ENCODE measurements at places on chromosomes 2 and 18.

GRCh38 chr2:76169276-76170008, 458.7 kb upstream of the GCFC2 start:
- DNase-seq, result no peak

DNA sequence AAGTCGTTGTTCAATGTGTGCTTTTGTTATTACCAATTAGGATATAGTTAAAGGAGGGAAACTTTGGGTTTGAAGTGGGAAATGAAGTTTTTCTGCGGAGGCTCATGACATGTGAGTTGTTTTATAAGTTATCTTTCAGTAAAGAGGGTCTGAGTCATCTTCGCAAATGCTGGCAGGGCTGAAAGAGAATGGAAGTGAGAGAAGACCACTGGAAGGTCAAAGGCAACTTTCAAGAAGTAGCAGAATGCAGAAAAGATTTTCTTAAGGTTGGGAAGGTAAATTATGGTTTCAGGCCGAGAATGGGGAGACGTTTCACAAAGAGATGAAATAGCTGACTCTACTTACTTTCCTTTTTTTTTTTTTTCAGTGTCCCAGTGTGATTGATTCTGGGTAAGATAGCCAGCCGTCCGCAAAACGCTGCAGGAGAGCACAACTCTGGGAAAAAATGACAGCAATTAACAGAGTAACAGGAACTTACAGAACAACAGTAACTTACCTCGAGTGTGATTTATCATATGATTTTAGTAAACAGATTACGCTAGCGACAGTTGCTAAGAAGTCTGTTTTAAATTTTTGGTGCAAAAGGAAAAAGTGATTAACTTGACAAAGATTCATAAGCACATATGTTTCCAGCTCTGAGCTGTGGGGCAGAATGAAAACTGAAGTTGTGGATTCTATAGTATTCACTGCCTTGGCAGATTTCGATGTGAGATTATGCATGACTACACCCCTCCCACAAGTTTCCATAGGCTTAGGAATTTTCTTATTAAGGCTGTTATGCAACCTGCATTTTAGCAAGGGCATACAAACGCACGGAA, 46.8 kb upstream of the ACTR3 start:
- DNase-seq, result no peak

DNA sequence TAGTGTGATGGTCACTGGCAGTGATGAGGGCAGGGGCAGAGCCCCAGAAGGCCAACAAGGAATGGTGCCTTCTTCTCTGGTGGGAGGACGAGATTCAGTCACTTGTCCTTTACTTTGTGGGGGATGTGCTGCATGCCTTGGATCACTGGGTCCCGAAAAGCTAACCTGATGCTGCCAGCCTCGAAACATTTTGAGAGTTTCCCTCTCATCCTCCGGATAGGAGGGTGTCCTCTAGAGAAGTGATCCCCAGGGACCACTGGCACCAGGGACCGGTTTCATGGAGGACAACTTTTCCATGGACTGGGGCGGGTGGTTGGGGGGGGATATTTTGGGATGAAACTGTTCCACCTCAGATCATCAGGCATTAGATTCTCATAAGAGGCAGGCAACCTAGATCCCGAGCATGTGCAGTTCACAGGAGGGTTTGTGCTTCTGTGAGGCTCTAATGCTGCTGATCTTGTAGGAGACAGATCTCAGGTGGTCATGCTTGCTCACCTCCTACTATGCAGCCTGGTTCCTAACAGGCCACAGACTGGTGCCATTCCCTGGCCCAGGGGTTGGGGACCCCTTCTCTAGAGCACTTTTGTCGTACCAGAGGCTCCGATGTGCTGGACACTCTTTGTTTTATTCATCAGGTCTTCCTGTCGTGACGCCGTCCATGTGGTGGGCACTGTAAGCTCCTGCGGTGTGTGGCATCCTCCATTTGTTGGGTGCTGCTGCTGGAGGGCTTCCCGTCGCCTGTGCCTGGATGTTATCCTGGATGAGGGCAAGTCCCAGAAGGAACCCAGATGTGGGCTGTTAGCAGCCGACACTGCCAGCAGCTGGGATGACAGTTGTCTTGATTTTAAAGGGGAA, 68.5 kb upstream of the HDAC4 start:
- DNase-seq, result no peak

GRCh38 chr2:180978903-180979748, 1.3 kb upstream of the UBE2E3 start:
- no peak for DNase-seq

- no peak for DNase-seq
Measured at GRCh38 chr2:179764710-179765109, 96.7 kb downstream of the ZNF385B start.

DNA sequence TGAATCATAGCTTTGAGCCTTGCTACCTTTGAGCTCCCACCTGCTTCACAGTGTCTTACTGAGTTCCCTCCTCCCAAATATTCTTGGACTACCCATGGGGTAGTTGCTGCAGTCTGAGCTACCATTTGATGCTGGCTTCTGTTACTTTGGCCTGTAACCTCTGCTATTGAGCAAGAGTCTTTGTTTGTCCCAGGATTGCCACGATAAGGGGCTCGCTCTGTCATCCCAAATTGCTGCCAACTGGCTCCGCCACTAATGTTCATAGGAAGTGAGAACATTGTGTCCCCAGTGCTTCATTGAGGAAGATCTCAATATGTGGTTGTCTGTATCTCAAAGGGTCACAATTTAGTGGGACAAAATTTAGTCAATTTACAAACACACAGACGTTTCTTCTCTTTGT, 103.8 kb downstream of the TRIM43 start:
- no peak for DNase-seq

- no peak for DNase-seq
Measured at GRCh38 chr2:179900655-179901054, 39.2 kb upstream of the ZNF385B start.

GRCh38 chr18:58943896-58944295, 79.2 kb downstream of the ZNF532 start:
- no peak for DNase-seq

DNA sequence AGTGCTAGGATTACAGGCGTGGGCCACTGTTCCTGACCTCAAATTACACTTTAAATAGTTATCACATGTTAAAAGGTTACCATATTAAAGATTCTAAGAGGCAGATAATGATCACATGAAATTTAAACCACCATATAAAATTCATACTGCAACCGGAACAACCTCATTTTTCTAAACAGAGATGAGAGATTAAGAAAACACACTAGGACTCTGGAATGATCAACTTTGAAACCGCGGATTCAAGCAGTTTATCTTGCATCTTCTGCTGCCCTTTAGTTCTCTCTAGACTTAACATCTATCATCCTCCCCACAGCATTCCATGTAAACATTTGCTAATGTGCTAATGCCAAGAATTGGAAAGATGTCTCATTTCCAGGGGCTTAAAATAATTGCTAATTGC, 115.8 kb downstream of the PIGN start:
- DNase-seq, result no peak

DNA sequence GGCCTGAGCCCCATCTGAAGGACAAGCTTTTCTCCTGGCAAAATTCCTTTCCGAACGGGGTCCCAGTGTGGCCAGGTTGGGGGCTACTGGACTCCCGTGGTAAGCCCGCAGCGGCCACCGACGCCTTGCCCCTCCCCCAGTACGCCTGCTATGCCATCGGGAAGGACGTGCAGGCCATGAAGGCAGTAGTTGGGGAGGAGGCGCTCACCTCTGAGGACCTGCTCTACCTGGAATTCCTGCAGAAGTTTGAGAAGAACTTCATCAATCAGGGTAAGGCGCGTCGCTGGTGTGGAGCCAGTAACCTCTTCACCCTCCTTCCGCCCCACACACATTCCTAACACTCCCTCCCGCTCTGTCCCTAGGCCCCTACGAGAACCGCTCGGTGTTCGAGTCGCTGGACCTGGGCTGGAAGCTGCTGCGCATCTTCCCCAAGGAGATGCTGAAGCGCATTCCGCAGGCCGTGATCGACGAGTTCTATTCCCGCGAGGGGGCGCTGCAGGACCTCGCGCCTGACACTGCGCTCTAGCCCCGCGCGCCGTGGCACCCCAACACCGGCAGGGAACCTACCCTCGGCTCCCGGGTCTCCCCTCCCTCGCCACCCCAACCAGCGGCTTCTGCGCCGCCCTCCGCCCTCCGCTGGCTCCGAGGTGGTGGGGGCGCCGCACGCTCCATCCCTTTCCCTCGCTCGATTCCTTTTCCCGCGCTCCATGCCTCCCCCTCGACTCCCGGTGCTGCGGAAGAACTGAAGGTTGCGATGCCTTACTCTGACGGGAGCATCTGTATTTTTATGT, 13.6 kb upstream of the ANKRD53 start:
- DNase-seq, result peak; percentile 75

DNA sequence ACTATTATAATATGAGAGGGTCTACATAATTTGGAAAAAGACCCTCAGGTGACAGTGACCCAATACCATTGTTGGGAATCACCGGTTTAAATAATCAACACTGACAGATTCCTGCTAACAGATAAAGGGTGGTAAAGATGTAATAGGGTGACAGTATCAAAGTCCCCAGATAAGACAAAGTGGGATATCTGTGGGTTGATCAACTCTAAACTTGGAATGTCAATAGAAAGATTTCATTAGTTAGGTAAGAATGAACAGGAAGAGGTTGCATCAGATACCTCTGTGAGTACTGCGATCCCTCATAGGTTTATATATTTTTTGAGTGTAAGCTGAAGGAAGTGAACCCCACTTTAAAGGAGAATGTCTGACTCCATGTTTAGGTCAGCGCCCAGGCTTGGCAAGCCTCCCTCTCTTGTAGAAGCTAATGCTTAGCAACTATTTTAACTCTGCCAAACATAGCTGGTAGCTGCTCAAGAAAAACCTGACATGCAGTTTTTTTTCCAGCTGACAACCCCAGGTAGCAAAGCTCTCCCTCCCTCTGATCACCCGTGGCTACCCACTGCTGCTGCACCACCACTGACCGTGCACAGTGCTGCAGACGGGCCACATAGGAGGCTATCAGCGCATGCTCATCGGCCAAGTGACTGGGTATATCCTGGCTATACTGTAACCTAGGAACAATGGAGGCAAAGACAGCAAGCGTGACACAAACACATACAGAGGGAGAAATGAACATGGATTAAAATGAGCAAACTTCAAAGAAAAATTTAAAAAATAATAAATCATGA, 113.3 kb upstream of the DNMT3A start:
- no peak for DNase-seq
